ENCODE measurements at places on chromosomes 6 and 20.
A peak's percentile ranks its signal among the peaks of the same experiment; 100 is the strongest.

DNA sequence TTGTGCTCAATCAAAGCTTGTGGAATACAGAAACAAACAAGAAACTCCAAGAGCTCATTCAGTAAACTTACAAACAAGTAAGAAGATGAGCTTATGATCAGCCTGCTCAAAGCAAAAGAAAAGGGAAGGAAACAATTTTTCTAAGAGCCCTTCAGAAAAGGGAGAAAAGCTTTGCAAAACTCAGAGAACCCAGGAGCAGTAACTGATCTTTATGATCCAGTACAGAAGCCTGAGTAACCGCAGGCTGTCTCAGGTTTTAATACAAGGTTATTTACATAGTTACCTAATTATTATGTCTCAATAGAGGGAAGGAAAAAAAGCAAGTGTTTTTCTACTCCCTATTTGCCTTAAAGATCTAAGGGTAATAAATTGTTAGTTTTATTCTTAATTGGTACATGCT lies 226.5 kb downstream of the MAFB start:
- DNase-seq, result peak; percentile 13

GRCh38 chr6:154343473-154344308 lies 12.9 kb downstream of the IPCEF1 start:
- DNase-seq, result peak; percentile 93

DNA sequence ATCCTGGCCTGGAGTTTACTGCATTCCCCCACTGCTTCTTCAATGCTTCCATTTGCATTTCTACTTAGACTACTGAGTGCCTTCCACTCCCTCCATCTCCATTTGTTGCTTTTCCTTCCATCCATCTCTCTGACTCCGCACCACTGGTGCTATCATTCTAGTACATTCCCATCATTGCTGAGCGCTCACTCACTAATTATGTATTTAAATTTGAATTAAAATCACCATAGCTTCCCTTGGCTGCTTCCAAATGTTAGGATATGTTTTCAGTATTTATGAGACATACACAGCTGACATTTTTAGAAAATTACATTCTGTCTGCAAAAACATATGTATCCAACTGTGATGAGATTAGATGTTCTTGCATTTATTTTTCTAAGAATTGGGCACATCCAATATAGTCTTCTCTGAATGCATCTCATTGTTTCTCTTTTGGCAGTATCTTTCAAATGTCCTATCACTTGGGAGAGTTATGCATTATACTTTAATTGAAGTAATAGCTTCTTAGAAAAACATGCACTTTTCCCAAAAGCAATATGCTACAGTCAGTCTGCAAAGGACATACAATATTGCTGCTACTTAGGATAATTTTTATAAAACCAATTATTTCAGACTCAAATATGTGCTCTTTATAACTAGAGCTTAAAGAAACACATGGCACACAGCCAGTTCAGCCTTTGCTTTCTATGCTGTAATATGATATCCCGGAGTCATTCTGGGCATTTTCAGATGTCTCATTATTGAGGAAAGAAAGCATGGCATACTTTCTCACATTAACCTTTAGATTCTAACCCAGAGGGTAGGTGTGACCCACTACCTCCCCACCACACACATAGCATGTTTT lies 12.1 kb upstream of the COL21A1 start:
- peak; percentile 92 for DNase-seq

DNA sequence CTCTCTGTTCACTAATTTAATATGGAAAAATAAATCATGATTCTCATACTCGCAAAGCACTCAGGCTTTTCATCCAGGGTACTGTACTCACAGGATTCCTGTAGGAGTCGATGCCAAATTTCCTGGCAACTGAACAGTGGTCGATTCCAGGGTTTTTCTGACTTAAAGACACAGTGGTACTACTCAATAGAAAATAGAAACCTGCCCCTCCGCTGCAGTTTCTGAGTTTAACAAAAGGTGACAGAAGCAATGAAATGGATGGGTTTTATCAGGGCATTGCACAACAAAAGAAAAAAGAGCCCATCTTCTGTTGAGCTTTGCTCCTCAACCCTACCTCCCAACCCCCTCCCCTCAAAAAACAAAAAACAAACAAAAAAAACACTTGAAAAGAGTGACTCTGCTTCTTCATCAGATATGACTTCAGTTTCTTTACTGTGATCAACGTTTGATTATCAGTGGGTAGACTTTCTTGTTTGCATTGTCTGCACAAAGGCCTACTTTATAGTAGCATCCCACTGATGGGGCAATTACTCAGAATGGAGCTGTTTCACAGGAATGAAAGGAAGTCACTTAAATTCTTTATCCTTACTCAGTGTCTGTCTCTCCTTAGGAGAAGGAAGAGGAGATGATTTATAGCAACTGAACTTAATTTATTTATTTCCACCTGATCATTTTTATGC lies 96.2 kb upstream of the FOXO3 start:
- no peak for DNase-seq

GRCh38 chr20:47202733-47203667 lies 153.5 kb downstream of the ZMYND8 start:
- DNase-seq, result no peak

GRCh38 chr6:130853555-130854183 lies 26.5 kb downstream of the SMLR1 start:
- no peak for DNase-seq

GRCh38 chr6:149453597-149454345 lies 31.0 kb downstream of the ZC3H12D start:
- DNase-seq, result no peak

GRCh38 chr6:129638055-129638684 lies 71.8 kb downstream of the ARHGAP18 start:
- no peak for DNase-seq

DNA sequence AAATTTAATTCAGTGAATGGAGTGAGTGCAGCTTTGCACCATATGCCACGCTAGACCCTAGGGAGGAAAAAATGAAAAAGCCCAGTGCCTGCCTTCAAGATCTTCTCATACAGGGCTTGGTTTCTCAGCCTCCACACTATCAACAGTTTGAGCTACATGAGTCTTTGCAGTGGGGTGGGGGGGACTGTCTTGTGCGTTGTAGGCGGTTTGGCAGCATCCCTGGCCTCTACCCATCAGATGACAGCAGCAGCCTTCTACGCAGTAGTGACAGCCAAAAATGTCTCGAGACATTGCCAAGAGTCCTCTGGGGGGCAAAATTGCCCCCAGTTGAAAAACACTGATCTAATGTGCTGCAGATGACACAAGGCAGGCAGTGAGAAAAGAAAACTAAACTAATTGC lies 6.2 kb downstream of the CDH22 start:
- DNase-seq, result no peak

Data from NCI-H510A treated with DMSO at 0.1 percent for 48 hours (cell line).